Fibroblast of gingiva (primary cell): ENCODE measurements at places on chromosomes 4 and X.

- DNase-seq: no peak
Observed at GRCh38 chrX:131521824-131522223, 22.1 kb upstream of the OR13H1 start.

DNA sequence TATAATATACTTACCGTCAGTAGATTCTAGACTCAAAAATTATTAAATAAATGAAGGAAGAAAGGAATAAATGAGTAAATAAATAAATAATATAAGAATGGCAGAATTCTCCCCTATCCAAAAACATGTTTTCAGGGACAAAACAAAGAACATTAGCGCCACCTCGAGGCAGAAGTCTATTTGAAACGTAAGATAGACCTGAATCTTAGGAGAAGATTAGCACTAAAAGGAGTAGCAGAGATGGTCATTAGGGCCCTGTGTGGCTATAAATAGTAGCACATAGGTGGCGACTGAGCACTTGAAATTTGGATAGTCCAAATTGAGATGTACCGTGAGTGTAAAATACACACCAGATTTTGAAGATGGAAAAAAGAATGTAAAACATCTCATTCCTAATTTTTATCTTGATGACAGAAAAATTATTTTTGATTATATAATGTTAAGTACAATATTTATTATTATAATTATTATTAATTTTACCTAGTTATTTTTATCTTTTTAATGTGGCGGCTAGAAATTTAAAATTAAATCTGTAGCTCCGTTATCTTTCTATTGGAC lies 24.3 kb upstream of the SRD5A3 start:
- peak; percentile 71 for DNase-seq

DNA sequence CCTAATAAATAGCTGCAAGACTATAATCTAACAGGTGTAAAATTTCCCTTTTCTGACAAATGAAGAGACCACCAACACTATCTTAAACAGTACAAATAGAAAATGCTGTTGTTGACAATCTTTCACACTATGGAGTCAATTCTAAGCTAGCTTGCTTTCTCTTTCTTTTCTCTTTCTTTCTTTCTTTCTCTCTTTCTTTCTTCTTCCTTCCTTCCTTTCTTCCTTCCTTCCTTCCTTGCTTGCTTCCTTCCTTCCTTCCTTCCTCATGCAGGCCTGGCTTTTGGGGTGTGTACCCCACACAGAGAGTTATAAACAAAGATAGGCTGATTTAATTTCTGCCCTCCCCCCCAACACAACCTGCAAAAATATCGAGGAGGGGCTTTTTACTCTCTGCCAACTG lies 8.1 kb upstream of the ARX start:
- no peak for DNase-seq

GRCh38 chrX:30680618-30681017 lies 27.4 kb downstream of the GK start:
- no peak for DNase-seq

DNA sequence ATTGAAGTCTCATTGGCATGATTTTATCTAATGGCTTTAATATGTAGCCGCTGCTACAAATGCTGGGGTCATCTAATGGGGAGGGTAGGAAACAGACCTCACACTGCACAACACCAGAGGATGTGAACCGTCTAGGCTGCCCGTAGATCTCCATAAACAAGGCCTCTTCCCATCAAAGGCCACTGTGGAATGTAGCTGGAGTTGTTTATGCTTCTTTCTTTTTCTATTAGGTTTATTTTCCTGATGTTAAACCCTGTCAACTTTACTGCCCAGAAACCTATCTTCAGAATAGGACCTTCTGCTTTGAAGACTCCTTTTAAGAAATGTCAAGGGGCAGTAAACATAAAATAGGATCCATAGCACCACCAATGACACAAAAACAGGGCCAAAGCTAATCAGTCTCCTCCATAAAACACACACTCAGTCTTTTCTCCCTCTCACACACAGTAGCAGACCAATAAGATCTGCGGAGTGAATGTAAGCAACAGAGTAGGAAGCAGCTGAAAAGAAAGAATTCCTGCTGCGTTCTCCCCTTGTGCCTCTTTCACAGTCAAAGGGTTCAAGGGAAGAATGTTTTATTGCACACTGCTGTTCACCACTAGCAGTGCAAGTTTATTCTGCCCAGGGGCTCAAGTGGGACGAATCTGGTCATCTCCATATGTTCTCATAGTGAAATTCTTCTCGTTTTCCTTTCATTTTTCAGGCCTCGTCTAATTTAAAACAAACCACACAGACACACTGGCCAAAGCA lies 72.2 kb downstream of the MAML3 start:
- no peak for DNase-seq

GRCh38 chr4:188683571-188683970 lies 544.3 kb downstream of the TRIML1 start:
- DNase-seq: no peak

- no peak for DNase-seq
Observed at GRCh38 chr4:3710451-3711182, 55.6 kb upstream of the ADRA2C start.

GRCh38 chr4:87912164-87913004 lies 63.1 kb upstream of the SPP1 start:
- DNase-seq: no peak

GRCh38 chrX:41558531-41558930 lies 111.4 kb downstream of the NYX start:
- DNase-seq: no peak

DNA sequence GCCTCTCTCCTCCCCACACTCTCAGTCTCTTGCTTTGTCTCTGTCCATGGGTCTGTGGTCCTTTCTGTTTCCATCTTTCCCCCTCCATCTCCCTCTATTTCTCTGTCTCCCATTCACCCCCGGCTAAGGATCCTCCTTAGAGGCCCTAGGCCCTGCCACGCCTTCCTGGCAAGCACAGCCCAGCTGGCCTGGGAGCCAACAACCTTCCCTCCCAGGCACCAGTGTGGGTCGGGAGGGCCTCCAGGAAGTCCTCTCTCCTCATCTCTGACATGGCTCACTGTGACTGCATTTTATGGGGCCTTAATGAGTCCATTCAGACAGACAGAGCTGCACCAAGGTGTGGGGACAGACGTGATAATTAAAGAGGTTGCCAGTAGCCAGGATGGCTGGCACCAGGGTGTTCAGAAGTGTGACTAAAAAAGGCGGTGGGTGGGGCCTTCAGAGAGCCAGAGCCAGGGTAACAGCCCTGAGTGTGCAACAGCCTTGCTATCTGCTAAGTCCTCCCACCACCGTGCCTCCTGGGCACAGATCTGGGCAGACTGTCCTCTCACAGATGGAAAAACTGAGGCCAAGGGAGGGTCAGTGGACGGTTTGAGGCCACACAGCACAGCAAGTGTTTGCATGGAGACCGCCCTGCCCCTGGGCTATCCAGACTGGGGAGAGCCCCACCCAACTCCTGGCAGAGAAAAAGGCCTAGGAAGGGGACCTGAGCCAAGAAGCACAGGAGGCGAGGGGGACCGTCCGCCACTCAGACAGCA lies 31.5 kb downstream of the BLOC1S4 start:
- no peak for DNase-seq

DNA sequence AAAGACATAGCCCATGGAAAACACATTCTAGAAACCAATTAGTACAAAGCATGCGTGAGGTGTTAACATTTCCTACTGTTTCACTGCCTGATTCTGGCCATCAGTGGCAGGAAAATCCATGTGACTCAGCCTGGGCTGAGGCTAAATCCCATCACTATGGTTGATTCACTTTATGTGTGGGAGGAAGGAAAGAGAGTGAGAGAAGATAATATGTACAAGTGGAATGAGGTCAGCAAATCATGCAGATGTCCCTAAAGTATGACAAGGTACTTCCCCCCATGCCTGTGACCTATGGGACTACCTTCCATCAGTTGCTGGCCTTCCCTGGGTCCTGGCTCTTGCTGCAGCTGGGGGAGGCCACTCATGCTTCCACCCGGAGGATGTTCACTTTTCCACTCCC lies 64.2 kb upstream of the MAP3K15 start:
- DNase-seq: no peak

GRCh38 chr4:2754848-2755819 lies 1.0 kb downstream of the TNIP2 start:
- no peak for DNase-seq

GRCh38 chr4:27846951-27847350 lies 986.3 kb downstream of the STIM2 start:
- DNase-seq: no peak

GRCh38 chr4:68176904-68177303 lies 47.2 kb upstream of the TMPRSS11F start:
- DNase-seq: no peak

DNA sequence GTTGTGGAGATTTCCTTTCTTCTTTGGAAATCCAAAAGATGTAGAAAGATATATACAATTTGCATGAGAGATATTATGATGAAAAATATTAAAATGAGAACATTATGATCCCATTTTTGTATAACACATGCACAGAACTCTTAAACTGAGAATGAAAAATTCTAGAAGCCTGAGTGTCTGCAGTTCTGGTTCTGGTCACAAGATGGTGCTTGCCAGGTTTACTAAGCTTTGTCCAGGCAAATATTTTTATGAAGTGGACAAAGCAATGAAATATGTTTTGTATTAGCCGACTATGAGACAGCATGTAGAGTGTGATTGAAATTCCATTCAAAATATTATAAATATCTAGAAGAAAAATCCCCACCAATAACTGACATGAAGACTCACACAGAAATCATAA lies 2.2 kb downstream of the PWWP3B start:
- DNase-seq: no peak

- DNase-seq: peak; percentile 3
Observed at GRCh38 chrX:141220342-141221008, 21.8 kb downstream of the SPANXC start.

DNA sequence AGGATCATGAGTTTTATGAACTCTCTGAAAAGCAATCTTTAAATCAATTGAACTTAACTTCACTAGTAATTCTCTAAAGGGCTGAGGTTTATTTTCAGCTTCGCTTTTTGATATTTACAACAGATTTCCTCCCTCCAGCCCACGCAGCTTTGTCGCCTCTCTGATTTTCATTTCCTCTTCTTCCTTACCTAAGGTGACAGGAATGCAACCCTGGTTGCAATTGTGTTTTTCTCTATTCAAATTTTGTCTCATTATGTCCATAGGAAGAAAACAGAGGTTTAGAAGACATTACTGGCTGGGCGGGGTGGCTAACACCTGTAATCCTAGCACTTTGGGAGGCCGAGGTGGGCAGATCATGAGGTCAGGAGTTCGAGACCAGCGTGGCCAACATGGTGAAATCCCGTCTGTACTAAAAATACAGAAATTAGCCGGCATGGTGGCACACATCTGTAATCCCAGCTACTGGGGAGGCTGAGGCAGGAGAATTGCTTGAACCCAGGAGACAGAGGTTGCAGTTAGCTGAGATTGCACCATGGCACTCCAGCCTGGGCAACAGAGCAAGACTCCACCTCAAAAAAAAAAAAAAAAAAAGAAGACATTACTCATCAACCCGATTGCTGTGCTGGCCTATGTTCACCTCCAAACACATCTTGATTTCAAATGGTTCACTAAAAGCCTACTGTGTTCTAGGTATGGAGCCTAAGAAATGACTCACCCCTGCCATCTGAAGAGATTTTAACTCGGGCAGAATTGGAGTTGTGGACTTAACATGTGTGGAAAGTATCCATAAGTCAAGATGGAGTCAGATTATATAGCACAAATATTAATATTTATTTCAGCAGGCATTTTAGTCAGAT lies 36.8 kb downstream of the VSIG4 start:
- no peak for DNase-seq

DNA sequence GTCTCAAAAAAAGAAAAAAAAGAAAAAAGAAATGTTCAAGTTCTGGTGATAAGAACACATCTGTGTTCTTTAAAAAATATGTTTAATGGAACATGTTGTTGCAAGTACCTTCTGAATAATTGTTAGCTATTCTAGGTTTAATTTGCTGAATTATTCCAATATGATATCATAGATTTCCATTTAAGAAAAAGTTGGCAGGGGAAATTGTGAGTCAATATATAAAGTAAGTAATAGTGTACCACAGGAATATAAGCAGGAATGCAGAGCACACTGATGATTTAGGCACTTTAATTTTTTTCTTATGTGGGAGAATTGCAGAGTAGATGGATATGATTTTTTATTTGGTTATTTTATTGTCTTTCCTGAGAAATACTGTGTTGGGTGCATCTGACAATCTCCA lies 190.7 kb downstream of the RPA4 start:
- peak; percentile 48 for DNase-seq

GRCh38 chrX:110944311-110944750 lies 148.7 kb upstream of the CHRDL1 start:
- DNase-seq: no peak

DNA sequence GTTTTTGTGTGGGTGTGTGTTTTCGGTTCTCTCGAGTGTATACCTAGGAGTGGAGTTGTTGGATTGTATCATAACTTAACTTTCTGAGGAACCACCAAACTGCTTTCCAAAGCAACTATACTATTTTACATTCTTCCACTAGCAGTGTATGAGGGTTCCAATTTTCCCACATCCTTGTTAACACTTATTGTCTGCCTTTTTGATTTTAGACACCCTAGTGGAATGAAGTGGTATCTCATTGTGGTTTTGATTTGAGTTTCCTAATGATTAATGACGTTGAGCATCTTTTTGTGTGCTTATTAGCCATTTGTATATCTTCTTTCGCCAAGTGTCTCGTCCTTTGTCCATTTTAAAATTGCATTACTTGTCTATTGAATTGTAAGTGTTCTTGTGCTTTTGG lies 118.6 kb downstream of the REPS2 start:
- DNase-seq: no peak

DNA sequence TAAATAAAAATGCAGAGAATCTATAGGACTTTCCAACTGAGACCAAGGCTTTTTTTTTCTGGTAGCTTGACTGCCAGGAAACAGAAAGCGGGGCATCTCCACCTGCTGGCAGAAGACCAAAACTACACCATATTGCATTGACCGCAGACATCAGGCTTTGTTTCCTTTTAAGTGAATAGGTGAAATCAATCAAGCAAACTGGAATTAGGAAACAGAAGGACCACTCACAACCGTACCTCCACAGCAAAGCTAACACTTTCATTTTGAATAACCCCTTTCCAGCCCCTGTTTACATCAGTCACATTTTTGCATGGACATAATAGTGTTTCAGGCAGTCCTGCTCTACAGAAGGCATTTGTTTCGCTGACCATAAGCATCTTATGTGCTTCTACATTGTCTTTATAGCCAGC lies 218.2 kb downstream of the IDS start:
- peak; percentile 12 for DNase-seq

DNA sequence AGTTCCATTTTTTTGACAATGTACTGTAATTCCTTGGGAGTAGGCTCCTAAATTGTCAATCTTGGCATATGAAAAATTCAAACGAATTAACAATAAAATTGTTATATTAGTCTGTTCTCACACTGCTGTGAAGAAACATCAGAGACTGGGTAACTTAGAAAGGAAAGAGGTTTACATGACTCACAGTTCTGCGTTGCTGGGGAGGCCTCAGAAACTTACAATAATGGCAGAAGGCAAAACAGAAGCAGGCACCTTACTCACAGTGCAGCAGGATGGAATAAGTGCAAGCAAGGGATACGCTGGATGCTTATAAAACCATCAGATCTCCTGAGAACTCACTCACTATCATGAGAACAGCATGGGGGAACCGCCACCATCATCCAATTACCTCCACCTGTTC lies 246.4 kb upstream of the TRAM1L1 start:
- no peak for DNase-seq
